ENCODE measurements at places on chromosomes 16 and 17.

- DNase-seq, result no peak
These were observed at the start of gene CDH11 for GRCh38 chr16:65121870-65122723. TSS of gene CDH11 (minus strand) at chr16:65122063. CDS start at chr16:65004869, 117,194 bp downstream.

DNA sequence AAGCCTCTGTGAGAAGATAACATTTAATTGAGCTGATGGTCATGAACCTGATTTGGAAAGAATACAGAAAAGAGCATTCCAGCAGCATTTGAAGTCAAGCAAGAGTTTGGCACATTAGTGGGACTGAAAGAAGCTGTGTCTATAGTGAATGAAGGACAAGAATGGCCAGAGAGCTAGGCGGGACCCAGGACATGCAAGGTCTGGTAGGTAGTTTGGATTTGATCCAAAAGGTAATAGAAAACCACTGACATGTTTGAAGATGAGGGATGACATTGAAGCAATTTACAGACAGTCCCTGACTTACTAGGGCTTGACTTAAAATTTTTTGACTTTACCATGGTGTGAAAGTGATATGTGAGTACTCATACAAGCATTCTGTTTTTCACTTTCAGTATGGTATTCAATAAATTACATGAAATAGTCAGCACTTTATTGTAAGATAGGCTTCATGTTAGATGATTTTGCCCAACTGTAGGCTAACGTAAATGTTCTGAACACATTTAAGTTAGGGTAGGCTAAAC, 7.6 kb downstream of the CYB5B start:
- no peak for DNase-seq

DNA sequence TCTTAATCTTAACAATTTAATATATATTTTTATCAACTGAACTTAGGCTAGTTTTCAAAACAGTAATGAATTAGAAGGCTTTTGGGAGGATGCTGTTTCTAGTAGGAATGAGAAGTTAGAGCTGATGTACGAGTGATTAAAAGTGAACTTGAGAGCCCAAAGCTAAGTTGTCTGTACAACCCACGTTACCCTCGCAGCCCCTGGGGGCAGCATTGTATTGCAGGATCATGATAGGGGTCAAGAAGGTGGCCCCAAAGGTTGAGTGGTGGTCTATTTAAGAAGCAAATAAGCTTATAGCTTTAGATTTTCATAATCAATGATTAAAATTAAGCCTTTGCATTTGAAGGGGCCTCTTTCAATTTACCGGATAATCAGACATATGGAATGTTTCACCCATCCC, 33.7 kb upstream of the ALDH3A2 start:
- no peak for DNase-seq

DNA sequence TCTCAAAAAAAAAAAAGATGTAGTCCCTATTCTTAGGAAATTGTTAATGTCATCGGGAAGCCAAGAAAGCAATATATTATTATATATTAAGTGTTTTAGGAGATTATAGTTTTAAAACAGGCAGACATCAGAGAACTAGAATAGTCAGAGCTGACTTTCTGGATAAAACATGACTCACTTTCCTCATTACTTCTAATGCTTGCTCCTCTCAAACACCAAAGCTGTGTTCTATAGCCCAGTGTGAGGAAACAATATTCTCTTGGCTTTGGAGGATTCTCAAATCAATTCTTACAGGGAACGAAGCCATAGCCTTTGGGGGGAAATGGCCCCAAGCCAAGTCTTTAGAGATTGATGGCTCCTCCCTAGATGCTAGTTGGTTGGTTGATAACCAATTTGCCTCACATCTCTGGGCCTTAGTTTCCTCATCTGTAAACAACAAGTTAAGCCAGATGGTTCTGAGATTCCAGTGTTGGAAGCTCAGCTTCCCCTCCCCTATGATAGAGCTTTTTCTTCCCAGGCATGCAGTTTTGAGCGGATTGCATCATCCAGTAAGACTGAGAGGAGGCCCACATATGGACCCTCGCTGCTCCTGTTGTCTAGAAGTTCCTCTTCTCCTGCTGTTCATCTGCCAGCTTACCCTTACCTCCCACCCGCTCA, 12.4 kb downstream of the NMT1 start:
- DNase-seq, result peak; percentile 74

DNA sequence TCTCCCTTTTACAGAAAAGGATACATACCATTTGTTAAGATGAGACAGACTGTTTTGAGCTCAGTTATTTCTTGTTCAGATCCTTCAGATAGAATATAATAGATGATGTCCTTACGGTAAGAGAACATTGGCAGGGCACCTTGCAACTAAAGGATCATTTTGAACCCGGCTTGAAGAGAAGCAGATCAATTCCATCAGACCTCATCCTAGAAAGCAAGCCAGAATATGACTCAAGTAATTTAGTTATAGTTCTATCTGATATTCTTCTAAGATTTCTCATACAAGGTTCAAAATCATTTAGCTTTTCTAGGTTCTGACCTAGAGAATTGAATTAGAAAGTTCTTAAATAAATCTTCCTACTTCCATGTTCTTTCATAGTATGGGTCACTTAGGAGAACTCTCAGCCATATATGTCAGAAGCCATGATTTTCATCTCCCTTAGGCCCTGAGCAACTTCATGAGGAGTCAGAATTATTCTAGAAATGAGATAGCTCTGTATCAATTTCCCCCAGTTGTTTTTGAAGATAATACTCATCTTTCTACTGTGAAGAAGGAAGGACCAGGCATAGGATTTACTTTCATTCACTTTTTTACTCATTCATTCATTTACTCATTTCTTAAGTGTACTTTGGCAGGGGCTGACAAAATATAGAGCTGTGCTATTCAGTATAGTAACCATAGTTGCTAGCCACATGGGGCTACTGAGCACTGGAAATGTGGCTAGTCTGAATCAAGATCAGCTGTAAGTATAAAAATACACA, 2.5 kb upstream of the CMTM1 start:
- no peak for DNase-seq

- DNase-seq, result no peak
These were observed 11.8 kb downstream of the SLC9A5 start for GRCh38 chr16:67260426-67261063.

- DNase-seq, result no peak
These were observed 193.6 kb downstream of the RPTOR start for GRCh38 chr17:80738020-80738808.

DNA sequence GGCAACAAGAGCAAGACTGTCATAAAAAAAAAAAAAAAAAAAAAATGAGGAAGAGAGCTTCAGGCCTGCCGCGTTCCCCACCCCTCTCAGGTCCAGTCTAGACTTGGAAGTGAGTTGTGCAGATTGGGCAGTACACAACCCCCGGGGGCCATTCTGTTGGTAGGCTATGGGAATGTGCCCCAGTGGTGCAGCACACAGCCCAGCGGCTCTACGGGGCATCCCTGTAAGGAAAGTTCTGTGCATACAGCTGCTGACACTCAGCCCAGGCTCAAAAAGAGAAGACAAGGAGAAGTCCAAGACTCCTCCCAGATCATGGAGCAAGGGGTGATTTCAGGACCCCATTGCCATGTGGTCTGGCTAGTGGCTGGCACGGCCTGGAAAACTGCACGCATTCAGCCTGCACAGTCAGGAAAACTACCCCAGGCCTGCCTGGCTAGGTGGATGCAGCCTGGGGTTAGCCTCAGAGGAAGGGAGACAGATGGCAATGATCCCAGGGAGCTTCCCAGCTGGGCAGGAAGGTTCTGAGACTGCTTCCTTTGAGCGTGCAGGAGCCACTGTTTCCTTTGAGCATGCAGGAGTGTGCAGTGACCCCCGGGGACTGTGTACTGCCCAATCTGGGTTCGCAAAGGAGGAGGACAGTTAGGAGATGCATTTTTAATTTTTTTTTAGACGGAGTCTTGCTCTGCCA, 44.8 kb downstream of the PECAM1 start:
- DNase-seq, result no peak

DNA sequence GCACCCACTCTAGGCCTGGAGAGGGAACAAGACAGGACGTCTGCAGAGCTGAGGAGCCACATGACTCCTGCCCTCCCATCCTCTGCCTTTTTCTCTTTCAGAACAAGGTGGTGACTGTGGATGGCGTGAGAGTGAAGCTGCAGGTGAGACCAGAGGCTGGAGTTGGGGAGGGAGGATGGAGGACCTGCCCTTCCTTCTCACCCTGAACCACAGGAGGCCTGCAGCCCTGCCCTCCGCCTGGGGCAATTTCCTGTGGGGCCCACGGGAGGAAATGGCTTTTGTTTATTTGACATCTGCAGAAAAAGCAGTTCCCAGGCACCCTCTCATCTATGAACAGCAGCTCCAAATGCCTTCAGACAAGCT, 5.1 kb downstream of the RAB37 start:
- no peak for DNase-seq

DNA sequence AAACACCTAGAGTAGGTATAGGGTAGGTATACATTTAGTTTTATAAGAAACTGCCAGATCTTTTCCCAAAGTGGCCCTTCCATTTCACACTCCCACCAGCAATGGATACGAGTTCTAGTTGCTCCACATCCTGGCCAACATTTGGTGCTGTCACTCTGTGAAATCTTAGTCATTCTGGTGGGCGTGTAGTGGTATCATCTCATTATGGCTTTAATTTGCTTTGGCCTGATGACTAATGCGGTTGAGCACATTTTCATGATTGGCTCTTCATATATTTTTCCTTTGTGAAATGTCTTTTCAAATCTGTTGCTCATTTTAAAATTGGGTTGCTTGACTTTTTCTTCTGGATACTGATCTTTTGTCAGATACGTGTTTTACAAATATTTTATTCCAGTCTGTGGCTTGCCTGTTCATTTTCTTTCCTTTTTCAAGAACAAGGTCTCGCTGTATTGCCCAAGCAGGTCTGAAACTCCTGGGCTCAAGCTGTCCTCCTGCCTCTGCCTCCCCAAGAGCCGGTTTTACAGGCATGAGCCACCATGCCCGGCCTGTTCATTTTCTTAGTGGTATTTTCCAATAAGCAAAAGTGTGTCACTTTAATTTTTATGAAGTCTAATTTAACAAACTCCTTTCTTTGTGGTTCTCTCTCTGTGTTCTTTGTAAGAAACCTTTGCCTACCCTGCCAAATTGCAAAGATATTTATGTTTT, 192.4 kb downstream of the SEC14L1 start:
- peak; percentile 50 for DNase-seq

DNA sequence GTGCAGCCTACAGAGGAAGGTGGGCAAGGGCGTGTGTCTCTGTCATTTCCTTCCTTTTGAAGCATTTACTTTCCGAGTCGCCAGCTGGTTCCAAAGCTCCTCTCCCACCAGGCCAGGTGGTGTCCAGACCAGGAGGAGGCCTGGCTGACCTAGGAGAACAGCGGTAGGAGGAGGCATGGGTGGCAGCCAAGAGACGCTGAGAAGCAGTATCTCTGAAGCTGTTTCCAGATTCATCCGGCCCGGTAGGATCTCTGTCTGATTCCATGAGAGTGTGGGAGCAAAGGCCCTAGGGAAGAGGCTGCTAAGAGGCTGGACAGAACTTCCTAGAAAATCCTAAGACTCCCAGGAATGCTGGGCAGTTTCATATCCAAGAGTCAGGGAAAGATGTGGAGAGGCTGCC, 20.3 kb downstream of the MEOX1 start:
- DNase-seq, result no peak

GRCh38 chr16:11249233-11250061, 6.6 kb downstream of the SOCS1 start:
- DNase-seq, result no peak

DNA sequence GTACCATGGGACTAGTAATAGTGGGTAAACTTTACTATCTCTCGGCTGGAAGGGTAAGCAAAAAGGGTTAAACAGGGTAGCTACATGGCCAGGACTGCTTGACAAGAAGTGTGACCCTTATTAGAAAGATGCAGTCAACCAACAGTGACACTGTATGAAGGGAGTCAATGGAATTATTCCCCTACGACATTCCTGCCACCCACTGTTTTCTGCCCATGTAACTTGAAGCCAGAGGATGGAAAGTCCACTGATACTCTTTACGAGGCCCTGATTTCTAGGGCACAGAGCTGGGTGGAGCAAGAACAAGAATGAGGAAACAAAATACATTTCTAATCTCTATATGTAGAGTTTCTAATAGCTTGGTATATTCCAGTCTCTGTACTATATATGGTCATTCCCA, 1102.5 kb downstream of the CDH11 start:
- no peak for DNase-seq

DNA sequence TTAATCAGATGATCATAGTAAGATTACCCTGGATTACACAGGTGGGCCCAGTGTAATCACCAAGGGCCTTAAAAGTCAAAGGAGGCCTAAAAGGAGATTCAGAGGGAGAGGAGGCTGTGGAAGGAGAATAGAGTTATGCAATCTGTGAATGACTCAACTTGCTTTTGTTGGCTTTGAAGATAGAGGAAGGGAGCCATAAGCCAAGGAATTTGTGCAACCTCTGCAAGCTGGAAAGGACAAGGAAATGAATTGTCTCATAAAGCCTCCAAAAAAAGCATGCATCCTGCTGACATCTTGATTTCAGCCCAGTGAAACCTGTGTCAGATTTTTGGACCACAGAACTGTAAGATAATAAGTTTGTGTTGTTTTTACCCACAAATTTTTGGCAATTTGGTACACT, 109.6 kb downstream of the CNTNAP4 start:
- no peak for DNase-seq

- no peak for DNase-seq
These were observed 3.6 kb downstream of the QRICH2 start for GRCh38 chr17:76304226-76305134.

- DNase-seq, result no peak
These were observed 39.8 kb downstream of the MAP1LC3B start for GRCh38 chr16:87431926-87432325.

DNA sequence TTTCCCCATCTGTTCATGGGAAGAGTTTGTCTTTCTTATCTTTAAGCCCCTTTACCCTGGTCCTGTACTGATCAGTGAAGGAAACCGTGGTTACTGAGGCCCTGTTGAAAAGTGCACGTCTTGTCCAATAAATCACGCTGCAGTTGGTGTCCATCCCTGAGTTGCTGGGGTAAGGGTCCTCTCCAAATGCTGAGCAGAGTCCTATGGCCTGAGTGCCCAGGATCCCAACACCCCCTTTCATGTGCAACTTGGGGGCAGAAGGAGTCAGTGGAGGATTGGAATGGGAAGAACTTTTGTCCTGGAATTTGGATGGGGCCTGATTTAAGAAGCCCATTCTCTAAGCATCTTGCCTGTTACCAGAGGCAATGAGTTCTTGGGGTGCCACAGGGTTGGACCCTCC, 7.0 kb upstream of the TBX2 start:
- DNase-seq, result no peak

GRCh38 chr16:57255686-57256415, 10.8 kb downstream of the ARL2BP start:
- peak; percentile 32 for DNase-seq

DNA sequence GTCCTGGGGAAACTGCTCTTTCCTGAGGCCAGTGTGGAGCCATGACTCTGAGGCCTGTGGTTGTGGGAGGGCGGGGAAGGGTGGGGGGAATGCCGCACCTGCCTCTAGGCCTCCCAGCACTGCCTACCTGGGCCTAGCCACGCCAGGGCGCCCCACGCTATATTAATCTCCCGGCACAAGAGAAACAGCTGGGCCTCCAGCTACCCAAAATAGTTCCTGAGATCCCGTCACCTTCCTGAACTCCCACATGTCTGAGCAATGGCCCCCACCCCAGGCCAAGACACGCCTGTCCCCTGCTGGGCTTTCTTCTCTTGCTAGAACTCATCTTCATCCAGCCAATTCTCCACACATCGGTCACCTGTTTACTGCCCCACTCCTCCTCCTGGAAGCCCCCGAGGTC, 13.0 kb upstream of the MTSS2 start:
- no peak for DNase-seq

GRCh38 chr17:81065500-81065899, 30.5 kb downstream of the BAIAP2 start:
- no peak for DNase-seq

GRCh38 chr17:57924677-57925076, 30.5 kb downstream of the CUEDC1 start:
- DNase-seq, result no peak
